ENCODE measurements at places on chromosomes 1 and 21. TPM values are rescaled to one million over a fixed set of nuclear protein-coding genes. Genes with fewer than 3 reads are reported as not detected.
A peak's percentile ranks its signal among the peaks of the same experiment; 100 is the strongest.

DNA sequence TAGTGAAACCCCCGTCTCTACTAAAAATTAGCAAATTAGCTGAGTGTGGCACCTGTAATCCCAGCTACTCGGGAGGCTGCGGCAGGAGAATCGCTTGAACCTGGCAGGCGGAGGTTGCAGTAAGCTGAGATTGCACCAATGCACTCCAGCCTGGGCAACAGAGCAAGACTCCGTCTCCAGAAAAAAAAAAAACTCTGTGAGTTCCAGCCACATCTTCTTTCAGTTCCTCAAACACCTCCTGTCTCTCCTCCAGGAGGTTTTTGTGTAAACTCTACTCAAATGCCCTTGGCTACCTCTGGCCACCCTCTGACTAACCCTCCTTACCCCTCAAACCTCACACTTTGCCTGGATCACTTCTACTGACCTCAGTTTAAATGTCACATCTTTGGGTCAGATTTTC lies 38.1 kb downstream of the RCSD1 start:
- H3K36me3 ChIP-seq = no peaks in the 10 kb centered on the region
- H3K4me1 ChIP-seq = peaks cover 13% of the 10 kb centered on the region
- DNase-seq = no peak
- no peaks in the 10 kb centered on the region for H3K27me3 ChIP-seq

DNA sequence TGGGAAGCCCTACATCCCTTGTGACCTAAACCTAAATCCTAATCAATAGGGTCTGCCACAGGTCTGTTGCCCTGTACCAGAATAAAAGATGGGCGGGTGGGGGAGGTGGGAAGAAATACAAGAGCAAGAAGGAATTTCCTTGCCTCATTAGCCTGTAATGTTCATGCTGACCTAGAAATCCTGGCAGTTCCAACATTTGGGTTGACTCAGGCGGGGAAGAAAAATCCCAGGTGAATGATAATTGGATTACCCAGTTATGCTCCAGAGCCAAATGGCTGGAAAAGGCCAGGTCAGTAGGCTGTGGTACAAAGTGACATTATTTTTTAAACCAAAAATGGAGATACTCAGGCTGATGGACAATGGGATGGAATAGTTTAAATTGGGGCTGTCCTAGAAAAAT lies 27.3 kb upstream of the A3GALT2 start:
- no peaks in the 10 kb centered on the region for H3K36me3 ChIP-seq
- DNase-seq = peak; percentile 16
- H3K27ac ChIP-seq = peak overlapping the region; percentile 96
- H3K4me1 ChIP-seq = peaks cover 62% of the 10 kb centered on the region

- H3K4me1 ChIP-seq = peaks cover 4% of the 10 kb centered on the region
- H3K36me3 ChIP-seq = no peaks in the 10 kb centered on the region
- H3K4me3 ChIP-seq = no peak overlapping the region
- DNase-seq = peak; percentile 67
- H3K27ac ChIP-seq = peak overlapping the region; percentile 52
- no peaks in the 10 kb centered on the region for H3K27me3 ChIP-seq
Measured at GRCh38 chr1:246947255-246947654, 15.5 kb upstream of the AHCTF1 start.

DNA sequence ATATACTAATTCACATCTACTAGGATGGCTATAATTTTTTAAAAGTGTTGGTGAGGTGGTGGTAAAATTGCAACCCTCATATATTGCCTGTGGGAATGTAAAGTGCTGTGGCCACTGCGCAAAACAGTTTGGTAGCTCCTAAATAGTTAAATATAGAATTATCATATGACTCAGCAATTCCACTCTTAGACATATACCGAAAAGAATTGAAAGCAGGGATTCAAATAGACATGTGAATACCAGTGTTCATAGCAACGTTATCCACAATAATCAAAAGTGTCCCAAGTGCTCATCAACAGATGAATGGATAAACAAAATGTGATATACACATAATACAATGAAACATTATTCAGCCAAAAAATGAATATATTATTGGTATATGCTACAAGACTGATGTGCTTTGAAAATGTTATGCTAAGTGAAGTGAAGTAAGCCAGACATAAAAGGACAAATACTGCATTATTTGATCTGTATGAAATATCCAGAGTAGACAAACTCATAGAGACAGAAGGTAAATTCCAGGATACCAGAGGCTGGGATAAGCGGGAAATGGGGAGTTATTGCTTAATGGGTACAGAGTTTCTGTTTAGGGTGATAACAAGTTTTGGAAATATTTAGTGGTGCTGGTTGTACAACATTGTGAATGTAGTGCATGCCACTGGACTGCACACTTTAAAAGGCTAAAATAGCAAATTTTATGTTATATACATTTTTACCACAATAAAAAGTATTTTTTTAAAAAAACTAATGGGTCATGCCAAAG lies 342.5 kb downstream of the SEC16B start:
- DNase-seq = no peak
- no peak overlapping the region for H3K4me3 ChIP-seq
- H3K27me3 ChIP-seq = no peaks in the 10 kb centered on the region
- H3K27ac ChIP-seq = no peak overlapping the region
- H3K36me3 ChIP-seq = no peaks in the 10 kb centered on the region

- H3K4me3 ChIP-seq = no peak overlapping the region
- DNase-seq = no peak
- H3K4me1 ChIP-seq = no peaks in the 10 kb centered on the region
- H3K27ac ChIP-seq = no peak overlapping the region
- H3K36me3 ChIP-seq = no peaks in the 10 kb centered on the region
- no peaks in the 10 kb centered on the region for H3K27me3 ChIP-seq
Measured at GRCh38 chr1:32256473-32257226, 5.6 kb downstream of the LCK start.

DNA sequence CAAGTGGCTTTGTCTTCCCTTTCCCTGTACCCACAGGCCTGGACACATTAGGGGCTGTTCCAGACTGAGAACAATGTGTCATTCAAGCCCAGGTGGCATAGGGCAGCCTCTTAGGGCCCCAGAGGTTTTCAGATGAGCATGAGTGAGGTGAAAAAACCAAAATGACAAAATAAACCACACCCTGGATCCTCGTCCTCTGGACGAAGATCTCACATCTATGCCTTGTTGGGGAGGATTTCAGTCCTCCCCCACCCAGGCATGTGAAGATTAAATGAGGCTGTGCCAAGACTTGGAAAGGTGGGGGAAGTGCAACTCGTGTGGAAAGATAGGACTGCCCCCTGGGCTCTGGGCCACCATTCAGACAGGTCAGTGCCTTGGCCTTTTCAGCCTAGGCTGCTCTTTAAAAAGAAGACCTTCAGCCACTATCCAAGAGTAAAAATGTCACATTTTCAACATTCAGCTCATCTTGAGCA lies 32.8 kb upstream of the IL19 start:
- peaks cover 11% of the 10 kb centered on the region for H3K4me1 ChIP-seq

DNA sequence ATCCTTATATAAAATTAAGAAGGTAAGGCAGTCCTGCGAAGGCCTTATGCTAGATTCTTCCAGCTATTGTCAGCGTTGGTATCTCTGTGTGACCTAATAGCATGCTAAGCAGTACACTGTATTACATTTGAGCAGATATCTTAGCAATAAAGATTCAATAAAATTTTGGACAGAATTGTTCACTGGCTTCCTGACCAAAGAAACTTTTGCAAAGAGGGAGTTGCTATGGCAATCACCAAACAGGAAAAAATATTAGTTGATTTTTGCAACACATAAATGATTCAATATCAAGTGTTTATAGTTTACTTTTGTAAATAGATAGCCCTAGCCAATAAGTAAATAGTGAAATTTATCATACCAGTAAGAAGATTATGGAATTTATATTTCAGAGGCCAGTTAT lies 31.0 kb upstream of the PLEKHO1 start:
- no peaks in the 10 kb centered on the region for H3K27me3 ChIP-seq
- H3K4me1 ChIP-seq = peaks cover 7% of the 10 kb centered on the region
- H3K36me3 ChIP-seq = no peaks in the 10 kb centered on the region
- no peak overlapping the region for H3K27ac ChIP-seq
- DNase-seq = no peak

- peaks cover 15% of the 10 kb centered on the region for H3K4me1 ChIP-seq
- H3K27ac ChIP-seq = no peak overlapping the region
- H3K36me3 ChIP-seq = no peaks in the 10 kb centered on the region
Measured at GRCh38 chr1:8089535-8090228, 63.6 kb upstream of the ERRFI1 start.

- no peak overlapping the region for H3K27ac ChIP-seq
- no peak for DNase-seq
- H3K36me3 ChIP-seq = no peaks in the 10 kb centered on the region
- no peaks in the 10 kb centered on the region for H3K4me1 ChIP-seq
- peaks cover 4% of the 10 kb centered on the region for H3K27me3 ChIP-seq
Measured at GRCh38 chr1:228972576-228972975, 237.3 kb downstream of the RHOU start.

OR2T33 gene
- total RNA-seq = not detected

OXCT2 gene
- total RNA-seq = 2.1 TPM

C1orf105 gene
- total RNA-seq = not detected
